ENCODE measurements at places on chromosomes 11 and 22.

DNA sequence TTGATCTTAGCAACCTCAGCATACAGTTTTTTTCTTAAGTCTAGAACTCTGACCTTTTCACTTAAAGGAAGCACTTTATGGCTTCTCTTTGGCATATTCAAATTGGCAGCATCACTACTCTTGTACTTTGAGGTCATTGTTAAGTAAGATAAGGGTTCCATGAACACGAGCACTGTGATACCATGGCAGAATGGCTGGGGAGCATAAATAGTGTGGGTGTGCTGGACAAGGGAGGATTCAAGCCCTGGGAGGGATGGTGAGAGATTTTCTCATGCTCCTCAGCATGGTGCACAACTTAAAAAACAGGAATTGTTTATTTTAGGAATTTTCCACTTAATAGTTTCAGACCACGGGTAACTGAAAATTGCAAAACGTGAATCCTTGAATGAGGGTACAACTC lies 111.4 kb downstream of the ATXN10 start:
- DNase-seq, result no peak

- no peak for DNase-seq
Measured at GRCh38 chr11:60835534-60835846, 6.4 kb upstream of the CCDC86 start.

- no peak for DNase-seq
Measured at GRCh38 chr11:75441804-75442132, 8.8 kb upstream of the KLHL35 start.

GRCh38 chr11:86873573-86874083 lies 73.3 kb downstream of the PRSS23 start:
- DNase-seq, result no peak

- peak; percentile 90 for DNase-seq
Measured at GRCh38 chr11:1854949-1855885, 2.3 kb downstream of the LSP1 start.

GRCh38 chr11:92830377-92831155 lies 138.9 kb upstream of the MTNR1B start:
- no peak for DNase-seq

DNA sequence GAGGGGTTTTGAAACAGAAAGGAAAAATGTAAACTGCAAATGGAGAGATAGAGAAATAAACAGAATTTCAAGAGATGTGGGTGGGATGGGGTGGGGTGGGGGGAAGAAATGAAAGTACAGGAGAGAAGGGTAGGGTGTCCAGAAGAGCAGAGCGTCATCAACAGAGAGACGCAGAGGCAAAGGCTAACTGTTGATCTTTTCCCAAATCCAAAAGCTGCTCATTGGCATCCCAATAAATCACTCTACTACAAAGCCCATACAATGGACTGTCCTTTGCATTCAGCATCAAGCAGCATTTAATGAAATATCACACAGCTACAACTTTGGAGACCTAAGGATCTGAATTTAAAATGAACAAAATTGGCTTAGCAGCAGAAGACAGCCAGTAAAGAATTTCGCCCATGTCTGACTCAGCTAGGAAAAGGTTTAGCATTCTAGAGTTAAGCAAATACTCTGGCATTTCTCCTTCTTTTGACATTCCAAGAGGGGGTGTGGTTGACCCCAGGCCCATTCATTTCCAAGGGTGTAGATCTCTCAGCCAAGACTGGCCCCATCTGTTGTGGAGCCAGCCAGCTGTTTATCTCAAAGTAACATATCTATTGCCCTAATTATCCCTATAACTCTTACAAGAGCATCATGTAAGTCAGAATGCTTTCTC lies 1.5 kb downstream of the RAB30 start:
- DNase-seq, result no peak

DNA sequence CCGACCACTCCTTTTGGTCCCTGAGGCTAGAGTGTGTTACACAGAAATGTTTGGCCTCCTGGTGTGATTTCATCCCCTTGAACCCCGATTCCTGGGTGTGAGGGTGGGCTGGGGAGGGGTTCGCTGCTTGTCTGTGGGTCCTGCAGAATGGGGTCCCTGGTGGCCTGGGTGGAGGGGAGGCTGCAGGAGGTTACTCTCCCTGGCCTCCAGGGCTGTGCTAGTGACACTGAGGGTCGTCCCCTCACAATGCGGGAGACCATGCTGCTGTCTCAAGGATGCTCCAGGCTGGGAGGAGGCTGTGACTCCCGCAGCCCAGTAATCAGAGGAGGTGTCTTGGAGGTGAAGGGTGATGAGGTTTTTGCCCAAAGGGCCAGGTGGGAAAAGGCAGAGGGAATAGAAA lies 17.0 kb upstream of the OMP start:
- DNase-seq, result no peak

- DNase-seq, result peak; percentile 58
Measured at GRCh38 chr11:116853461-116854073, 16.1 kb upstream of the APOA1 start.

- DNase-seq, result no peak
Measured at GRCh38 chr11:64799256-64799622, 3.8 kb downstream of the MAP4K2 start.

DNA sequence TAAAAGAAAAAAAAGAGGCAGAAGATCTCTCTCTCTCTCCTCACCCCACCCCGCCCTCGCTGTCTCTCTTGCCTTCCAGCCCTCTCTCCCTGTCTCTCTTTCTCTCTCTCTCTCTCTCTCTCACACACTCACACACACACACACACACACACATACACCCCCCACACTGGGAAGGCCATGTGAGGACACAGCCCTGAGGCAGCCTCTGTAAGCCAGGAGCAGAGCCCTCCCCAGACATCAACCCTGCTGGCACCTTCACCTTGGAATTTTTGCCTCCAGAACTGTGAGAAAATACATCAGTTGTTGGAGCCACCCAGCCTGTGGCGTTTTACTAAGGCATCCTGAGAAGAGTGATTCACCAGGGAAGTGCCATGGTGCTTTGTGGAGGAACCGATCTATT lies 14.7 kb downstream of the APOL3 start:
- no peak for DNase-seq

GRCh38 chr11:134502153-134502550 lies 90.1 kb upstream of the B3GAT1 start:
- no peak for DNase-seq

DNA sequence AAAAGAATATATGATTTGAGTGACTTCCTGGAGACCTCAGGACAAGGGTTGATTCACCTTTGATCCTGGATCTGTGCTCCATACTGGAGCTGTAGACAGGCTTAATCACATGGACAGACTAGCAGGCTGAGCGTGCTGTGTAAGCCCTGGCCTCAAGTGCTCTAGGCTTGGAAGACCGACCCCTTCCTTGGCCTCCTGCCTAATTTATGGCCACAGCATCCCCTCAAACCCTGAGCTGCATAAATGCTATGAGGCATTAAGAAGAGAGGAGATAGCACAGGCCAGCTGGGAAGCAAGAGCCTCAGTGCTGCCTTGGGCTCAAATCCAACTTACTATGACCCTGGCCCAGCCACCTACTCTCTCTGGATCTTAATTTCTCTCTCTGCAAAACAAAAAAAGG lies 385.1 kb downstream of the BUD13 start:
- no peak for DNase-seq

- DNase-seq, result no peak
Measured at GRCh38 chr11:7596975-7597391, 76.3 kb downstream of the CYB5R2 start.

DNA sequence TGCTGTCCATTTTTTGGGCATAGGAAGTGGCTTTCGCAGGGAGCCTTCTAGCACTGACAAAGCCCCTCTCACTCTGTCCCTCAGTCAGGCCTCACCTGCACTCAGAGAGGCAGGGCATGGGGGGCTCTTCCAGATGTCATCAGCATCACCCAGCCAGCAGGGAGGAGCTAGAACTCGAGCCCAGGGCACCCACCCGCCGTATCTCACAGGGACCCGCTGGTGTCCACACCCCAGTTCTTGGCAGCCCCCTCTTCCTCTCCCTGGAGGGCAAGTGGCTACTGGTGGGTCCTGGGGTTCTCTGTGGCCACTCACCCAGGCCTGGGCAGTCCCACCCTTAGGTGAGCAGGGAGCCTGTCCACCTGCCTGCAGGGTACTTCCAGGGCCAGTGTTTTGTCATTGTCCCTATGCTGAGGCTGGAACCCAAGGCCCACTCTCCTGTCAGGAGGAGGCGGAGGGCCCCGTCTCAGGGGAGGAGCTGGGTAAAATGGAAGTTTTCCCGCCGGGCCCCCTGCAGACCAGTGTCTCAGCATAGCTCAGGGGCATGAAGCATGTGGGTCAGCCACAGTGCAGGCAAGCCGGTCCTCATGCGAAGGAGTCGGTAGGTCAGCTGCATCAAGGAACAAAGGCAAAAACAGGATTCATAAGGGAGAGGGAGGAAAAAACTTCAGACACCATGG lies 21.8 kb downstream of the MYO7A start:
- no peak for DNase-seq

DNA sequence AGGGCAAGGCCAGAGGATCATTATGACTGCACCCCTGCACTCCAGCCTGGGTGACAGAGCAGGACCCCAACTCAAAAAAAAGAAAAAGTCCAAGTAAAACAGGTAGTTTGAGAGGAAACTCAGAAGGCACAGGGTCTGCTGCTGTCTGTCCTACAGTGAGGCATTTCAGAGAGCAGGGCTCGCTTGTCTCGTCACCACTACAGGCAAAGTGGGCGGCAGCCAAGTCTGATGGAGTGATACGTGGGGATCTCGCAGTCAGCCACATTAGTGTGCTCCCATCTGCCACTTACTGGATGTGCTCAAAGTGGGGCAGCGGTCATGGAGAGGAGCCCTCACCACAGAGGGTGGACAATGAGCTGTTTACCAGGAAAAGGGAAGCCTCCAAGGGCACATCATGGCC lies 42.1 kb downstream of the PI4KA start:
- no peak for DNase-seq

GRCh38 chr11:94593030-94593429 lies 25.9 kb downstream of the PIWIL4 start:
- DNase-seq, result no peak

GRCh38 chr22:29872989-29873388 lies 10.0 kb upstream of the MTMR3 start:
- DNase-seq, result no peak

- DNase-seq, result no peak
Measured at GRCh38 chr11:58502004-58502403, 5.9 kb downstream of the OR5B21 start.

DNA sequence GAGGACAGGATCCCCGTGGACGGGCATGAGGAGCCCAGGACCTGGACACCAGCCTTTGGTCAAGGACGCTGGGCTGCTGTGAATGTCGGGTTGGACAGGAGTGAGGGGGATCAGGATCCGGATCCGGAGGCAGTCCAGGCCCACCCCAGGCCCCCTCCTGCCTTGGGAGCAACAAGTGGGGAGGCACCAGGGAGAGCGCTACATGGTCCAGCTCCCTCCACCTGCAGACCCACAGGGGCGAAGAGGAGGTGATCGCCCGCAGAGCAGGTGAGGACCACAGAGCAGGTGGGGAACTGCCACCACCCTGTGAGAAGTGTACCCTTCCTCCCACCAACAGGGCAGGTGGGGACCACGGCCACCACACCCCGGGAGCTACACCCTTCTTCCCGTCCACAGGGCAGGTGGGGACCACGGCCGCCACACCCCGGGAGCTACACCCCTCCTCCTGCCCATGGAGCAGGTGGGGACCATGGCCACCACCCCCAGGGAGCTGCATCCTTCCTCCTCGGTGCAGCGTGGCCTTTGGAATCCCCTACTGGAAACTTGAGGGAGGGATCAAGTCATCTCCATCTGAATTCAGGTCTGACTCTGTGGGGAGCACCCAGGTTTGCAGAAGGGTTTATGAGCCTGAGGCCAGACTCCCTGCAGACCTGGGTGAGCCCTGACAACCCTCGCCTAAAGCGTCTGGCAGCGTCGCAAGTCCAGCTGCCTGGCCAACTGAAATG lies 141.0 kb downstream of the BRD1 start:
- DNase-seq, result no peak

DNA sequence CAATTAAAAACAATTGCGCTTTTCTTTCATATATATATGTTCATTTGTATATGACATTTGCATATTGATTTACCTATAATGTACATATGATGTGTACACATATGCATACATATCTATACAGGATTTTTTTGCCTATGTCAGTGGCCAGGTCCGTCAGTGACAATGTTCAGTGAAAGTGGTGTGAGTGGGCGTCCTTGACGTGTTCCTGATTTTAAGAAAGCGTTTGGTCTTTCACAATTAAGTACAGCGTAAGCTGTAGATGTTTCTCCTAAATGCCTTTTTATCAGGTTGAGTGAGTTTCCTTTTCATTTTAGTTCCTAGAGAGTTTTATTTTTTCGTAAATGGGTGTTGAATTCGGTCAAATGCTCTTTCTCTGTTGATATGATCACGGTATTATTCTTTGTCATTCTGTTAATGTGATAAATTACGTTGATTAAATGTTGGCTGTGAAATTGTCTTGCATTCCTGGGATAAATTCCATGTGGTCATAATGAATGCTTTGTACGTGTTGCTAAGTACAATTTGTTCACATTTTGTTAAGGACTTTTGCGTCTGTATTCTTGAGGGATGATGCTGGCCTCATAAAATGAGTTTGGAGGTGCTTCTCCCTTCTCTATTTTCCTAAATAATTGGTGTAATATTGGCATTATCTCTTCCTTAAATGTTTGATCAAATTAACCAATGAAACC lies 10.6 kb upstream of the GNB1L start:
- no peak for DNase-seq

All from GM12892 (cell line).